ENCODE measurements at places on chromosomes 13 and 19.

DNA sequence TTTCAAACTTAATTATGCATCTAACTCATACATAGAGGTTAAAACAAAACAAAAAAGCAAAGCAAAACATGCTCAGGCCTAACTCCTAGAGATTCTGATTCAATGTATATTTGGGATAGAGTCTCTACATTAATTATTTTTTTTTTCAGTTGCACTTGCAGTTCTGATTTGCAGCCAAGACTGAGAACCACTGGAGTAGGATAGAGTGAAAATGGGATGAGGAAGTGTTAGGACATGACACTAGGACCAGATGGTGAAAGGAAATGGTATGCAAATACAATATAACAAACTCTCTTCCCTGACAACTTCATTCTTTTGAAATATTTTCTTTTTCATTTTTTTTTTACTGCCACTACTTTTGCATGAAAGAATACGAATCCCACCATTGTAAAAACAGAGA is 1.8 kb downstream of the CCDC122 start:
- DNase-seq: no peak

DNA sequence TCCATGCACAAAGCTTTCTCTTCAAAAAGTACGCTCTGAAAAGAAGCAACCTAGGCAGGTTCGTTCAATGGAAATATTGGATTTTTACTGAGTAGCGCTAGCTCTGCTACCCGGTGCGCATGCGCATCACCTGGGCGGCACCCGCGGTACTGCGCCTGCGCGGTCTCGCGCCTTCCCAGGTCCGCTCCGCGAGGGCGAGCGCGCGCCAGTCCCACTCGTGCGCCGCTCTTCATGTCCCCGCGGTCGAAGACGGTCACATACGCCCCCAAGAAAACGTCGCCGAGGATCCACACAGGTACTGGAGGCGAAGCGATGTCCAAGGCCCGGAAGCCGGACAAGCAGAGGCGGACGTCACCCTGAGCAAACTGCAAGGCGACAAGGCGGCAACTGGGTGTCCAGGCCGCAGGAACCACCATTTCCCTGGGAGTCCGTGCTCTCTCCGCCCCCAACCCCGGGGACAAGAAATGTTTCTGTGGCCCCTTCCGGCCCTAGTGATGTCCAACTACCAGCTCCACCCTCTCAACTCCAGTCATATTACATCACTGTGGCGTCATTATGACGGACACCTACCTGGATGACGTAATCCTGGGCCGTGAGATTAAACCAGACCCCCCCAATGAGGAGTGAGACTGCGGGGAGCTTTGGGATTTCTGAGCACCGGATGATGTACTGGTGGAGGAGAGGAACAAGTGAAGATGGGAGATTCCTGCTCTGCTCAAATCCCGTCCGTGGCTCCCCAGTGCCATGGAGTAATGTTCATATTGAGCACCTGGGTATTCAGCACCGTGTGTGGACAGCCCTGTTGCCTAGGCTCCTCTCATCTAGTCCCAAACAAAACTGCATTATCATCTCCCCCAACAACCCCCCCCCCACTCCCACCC is 4.8 kb upstream of the KCNC3 start:
- DNase-seq: no peak

DNA sequence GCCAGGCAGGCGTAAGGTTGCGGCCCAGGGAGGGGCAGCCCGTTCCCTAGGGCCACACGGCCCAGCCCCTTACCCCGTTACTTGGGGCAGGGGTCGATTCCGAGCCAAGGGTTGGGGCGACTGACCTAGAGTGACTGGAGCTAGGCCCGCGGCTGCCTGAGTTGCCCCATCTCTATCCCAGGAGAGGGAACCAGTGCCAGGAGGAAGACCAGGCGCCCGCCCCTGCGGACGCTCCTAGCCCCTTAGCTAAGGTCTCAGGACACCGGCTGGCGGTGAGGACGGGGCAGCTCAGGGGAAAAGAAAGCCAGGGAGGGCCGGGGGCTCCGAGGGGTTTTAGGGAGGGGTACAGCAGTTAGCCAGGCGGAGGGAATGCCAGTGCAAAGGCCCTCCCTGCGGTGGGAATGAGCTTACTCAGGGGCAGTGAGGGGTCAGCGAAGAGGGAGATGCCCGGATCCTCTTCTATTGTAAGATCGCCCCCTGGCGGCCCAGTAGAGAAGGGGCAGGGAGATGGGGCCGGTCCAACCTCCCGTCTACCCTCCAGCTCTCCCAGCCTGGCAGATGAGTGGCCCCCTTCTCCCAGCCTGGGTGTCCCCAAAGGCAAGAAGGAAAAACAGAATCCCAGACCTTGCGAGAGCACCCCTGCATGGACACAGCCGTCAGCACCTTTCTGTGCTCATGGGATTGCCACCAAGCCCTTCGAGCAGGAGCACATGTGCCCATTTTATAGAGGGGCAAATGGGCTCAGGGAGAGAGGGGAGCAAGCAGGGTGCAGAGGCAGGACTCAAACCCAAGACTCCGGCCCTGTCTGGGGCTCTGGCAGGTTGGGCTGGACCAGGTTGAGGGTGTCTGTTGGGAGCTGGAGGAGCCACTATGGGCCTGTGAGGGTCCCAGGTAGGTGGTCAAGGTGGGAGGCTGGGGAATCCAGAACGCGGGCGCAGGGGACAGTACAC is 16.3 kb downstream of the CILP2 start:
- DNase-seq: no peak

DNA sequence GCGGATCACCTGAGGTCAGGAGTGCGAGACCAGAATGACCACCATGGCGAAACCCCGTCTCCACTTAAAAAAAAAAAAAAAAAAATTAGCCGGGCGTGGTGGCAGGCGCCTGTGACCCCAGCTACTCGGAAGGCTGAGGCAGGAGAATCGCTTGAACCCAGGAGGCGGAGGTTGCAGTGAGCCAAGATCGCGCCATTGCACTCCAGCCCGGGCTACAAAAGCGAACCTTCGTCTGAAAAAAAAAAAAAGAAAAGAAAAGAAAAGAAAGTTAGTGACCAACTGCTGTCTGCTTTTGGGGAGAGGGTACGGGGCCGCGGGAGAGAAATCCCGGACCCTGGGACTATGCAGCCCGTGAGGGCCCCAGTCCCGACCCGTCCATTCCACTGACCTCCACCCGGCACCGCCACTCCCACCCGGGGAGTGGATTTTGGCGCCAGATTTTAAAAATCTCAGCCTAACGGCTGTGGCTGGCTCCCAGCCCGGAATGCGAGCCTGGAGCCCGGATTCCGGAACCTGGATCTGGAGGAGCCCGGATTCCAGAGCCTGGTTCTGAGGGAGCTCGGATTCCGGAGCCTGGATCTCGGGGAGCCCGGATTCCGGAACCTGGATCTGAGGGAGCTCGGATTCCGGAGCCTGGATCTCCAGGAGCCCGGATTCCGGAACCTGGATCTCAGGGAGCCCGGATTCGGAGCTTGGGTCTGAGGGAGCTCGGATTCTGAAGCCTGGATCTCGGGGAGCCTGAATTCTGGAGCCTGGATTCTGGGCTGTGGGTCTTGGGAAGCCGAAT is 6.1 kb upstream of the LMNB2 start:
- DNase-seq: no peak

GRCh38 chr13:28181413-28181812 is 43.1 kb downstream of the PAN3 start:
- no peak for DNase-seq

GRCh38 chr19:45670670-45671453 is 2.8 kb downstream of the GIPR start:
- DNase-seq: no peak

GRCh38 chr13:44818016-44818415 is 171.3 kb downstream of the NUFIP1 start:
- DNase-seq: no peak

DNA sequence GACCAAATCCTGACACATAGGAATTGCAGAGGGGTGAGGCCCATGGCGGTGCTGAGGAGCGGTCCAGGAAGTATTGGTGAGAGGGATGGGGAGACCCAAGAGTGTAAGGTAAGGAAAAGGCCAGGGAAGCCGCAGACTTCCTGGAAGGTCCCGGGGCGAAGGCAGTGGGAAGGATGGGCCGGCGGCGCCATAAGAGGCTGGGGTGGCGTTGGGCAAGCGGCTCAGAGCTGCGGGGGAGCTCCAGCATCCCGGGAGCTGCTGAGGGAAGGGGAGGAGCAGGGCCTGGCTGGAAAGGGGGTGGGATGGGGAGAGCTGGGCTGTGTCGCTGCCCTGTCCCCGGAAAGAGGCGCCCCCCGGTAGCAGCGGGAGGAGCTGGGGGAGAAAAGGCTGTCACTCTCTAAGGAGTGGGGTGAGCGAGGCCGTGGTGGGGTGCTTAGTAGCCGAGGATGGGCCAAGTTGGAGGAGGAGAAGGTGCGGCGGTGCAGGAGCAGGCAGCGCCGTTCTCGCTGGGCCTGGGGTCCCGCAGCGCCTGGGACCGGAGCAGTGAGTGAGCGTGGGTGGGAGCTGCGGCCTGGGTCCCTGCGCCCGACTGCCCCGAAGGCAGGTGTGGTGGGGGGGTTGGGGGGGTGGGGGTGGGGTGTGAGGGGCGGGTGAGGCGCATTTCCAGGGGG is 30.7 kb downstream of the C1QTNF9 start:
- DNase-seq: no peak

DNA sequence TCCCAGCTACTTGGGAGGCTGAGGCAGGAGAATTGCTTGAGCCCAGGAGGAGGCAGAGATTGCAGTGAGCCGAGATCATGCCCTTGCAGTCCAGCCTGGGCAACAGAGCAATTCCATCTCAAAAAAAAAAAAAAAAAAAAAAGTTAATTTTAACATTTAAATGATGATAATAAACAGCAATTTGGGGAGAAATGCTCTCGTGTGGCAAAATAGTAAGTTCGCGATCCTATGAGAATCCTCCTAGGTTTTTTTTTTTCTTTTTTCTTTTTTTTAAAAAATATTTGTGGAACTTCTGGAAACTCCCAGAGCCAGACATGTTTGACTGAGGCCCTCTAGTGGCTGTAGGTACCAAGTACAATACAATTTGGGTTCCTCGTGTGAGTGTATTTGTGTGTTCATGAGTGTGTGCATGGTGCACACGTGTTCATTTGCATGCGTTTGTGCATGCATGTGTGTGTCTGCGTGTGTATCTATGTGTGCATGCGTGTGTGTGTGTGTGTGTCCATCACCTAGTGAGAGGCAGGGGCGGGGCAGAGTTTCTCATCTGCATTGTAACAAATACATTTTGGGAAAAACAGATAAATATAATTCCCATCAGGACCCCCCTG is 31.2 kb downstream of the TMPRSS9 start:
- DNase-seq: no peak

GRCh38 chr13:65864039-65864438 is 1366.1 kb downstream of the PCDH9 start:
- no peak for DNase-seq

- DNase-seq: no peak
These were observed 3.9 kb upstream of the SDHAF1 start for GRCh38 chr19:35990771-35991730.

- DNase-seq: no peak
These were observed 338.5 kb downstream of the ZNF536 start for GRCh38 chr19:30710721-30711120.

- no peak for DNase-seq
These were observed 11.4 kb downstream of the ELF1 start for GRCh38 chr13:41007744-41008128.

DNA sequence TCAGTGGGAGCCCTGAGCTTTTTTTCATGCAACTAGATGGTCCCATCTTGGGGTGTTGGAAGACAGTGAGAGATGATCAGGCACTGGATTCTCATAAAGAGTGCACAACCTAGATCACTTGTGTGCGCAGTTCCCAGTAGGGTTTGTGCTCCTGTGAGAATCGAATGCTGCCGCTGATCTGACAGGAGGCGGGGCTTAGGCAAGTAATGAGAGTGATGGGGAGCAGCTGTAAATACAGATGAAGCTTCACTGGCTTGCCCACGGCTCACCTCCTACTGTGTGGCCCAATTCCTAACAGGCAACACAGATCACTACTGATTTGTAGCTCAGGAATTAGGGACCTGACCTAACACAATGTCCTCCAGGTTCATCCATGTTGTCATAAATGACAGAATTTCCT is 43.6 kb upstream of the UBAC2 start:
- DNase-seq: no peak

- no peak for DNase-seq
These were observed 7.2 kb downstream of the ADGRE2 start for GRCh38 chr19:14770944-14771839.

DNA sequence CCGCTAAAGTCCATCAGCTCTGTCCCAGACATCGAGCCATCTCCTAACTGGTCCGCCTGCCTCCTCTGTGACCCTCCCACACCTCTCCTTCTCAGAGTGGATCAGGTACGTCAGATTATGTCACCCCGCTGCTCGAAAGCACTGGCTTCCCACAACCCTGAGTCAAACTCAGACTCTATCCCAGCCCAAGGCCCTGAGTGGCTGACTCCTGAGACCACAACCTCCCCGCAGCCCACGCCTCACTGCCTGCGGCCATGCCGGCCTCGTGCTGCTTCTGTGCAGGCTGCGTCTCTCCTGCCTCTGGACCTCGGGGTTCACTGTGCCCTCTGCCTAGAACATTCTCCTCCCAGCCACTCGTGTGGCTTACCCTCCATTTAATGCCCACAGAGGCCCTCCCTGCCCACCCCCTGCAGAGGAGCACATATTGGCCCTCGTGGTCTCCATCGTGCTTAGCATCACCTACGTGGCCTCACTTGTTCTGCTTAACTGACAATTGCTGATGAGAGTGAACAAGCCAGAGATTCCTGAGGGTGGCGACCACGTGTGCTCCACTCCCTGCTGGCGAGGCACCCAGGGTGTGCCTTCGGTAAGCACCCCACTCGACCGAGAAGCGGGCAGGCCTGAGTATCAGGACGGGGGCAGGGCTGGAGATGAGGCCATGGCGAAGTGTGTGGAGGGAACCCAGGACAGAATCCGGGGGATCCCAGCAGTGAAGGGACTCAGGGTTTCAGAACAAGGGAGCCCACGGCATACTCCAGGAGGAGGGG is 13.5 kb upstream of the FKRP start:
- DNase-seq: no peak

DNA sequence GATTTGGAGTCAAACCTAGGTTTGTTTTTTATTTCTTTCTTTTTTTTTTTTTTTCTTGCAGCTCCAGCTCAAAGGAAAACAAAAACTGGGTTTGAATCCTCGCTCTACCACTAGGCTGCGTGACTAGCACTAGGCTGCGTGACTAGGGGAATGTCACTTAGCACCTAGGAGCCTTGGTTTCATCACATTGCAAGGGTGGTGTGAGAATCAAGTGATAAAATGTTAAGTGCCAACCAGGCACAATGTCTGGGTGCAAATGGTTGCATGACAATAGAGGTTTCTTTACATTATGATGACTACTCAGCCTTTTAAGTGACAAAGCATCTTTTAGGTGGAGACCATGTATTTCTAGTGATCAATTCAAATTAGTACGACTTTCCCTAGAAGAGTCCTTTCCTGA is 27.9 kb downstream of the RCBTB2 start:
- DNase-seq: no peak

- DNase-seq: no peak
These were observed 105.9 kb upstream of the GJB6 start for GRCh38 chr13:20337884-20338551.

- DNase-seq: no peak
These were observed at the start of gene DLEU7 for GRCh38 chr13:50843257-50844083. DLEU7 (minus strand) TSS chr13:50843692; CDS start chr13:50843646, 46 bp downstream.

GRCh38 chr13:40207001-40207478 is 459.4 kb downstream of the FOXO1 start:
- DNase-seq: no peak

All from cortex of kidney (tissue), 1 donor.